M059J (cell line): ENCODE measurements at places on chromosomes 2 and 18.

GRCh38 chr18:74982946-74983635 lies 225.8 kb downstream of the PTGR3 start:
- no peak for DNase-seq

GRCh38 chr2:17879913-17880274 lies 1.4 kb downstream of the KCNS3 start:
- no peak for DNase-seq

DNA sequence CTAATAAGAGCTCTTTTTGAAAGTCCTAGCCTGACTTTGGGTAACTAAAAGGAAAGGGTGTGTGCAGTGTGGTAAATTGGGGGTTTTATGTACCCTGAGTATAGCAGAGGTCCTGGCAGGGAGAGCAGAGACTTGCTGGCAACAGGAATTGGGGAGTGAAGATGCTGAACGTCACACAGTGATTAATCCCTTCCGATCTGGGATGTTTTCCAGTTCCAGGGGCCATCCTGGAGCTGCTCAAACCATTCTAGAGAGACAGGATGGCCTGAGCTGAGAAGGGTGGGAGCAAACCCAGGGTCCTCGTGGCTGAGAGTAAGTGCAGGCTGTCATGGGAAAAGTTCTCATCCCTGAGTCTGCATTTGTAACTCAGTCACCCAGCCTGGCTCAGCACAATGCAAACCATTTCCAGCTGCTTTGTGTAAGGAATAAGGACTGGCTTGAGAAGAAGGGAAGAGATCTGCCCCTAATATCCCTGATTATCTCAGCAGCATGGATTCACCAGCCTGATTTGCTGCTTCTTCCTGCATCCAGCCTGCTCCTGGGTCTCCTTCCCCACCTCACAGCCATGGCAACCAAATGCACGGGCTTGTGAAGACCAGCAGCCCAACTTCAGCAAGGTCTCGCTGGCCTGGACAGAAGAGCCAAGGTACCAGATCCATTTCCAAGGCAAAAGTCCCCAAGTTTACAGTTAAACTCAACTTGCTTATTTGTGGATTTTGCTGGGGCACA lies 47.1 kb upstream of the CELF4 start:
- no peak for DNase-seq

- DNase-seq = no peak
These were observed 95.4 kb upstream of the ZNF532 start for GRCh38 chr18:58769321-58769720.

- peak; percentile 62 for DNase-seq
These were observed 283.4 kb downstream of the CLIP4 start for GRCh38 chr2:29398384-29399237.

GRCh38 chr2:150081775-150082481 lies 405.5 kb downstream of the RND3 start:
- DNase-seq = no peak

DNA sequence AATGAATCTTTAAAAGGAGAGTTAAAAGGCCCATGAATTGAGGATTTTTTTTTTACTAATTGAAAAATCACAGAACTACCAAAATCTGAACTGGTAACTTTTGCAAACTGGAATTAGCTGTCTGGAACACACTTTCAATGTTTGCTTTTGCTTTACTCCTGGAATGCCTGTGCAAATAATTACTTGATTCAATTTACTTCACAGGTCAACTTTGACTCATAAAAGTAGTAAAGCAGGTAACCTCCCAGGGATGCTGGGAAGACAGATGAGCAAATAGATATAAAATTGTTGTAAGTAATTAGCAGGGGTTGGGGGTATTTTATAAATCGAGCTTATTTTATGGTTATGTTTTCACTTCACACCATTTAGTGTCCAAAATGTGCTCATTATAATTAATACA lies 398.3 kb upstream of the HNRNPA3 start:
- no peak for DNase-seq

- peak; percentile 32 for DNase-seq
These were observed 105.6 kb upstream of the STK17B start for GRCh38 chr2:196277002-196277401.

DNA sequence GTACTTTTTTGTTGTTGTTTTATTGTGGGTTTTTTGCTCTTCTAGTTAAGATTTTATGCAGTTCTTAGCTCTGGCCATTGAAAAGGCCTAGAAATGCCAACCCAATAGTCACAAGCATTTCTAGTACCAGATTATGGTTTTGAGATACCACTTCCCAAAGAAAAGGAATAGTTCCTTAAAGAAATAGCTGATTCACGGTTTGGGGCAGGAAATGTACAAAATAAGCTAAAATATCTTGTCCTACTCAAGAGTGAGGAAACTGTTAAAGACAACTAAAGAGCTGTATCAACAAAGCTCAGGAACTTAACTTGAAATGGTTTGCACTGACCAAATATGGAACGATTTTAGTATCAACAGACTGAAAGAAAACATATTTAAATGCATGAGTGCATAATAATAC lies 35.4 kb downstream of the PGAP1 start:
- DNase-seq = no peak

GRCh38 chr18:6589923-6590322 lies 139.6 kb upstream of the ARHGAP28 start:
- DNase-seq = no peak

GRCh38 chr18:4293337-4293736 lies 161.8 kb downstream of the DLGAP1 start:
- no peak for DNase-seq

DNA sequence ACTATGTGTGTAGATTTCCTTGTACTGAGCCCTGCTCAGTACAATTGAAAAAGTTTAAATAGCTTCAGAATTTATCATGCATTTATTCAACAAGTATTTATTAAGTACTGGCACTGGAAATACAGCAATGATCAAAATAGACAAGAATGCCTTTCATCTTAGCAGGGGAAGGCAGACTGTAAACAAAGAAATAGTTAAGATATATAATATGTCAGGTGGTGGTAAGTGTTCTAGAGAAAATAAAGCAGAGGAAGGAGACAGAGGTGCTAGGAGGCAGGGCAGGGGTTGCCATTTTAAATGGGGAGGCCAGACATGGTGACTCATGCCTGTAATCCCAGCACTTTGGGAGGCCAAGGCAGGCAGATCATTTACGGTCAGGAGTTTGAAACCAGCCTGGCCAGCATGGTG lies 13.6 kb upstream of the LIPG start:
- DNase-seq = peak; percentile 90

- DNase-seq = no peak
These were observed 10.1 kb upstream of the SPAG16 start for GRCh38 chr2:213274143-213274542.

DNA sequence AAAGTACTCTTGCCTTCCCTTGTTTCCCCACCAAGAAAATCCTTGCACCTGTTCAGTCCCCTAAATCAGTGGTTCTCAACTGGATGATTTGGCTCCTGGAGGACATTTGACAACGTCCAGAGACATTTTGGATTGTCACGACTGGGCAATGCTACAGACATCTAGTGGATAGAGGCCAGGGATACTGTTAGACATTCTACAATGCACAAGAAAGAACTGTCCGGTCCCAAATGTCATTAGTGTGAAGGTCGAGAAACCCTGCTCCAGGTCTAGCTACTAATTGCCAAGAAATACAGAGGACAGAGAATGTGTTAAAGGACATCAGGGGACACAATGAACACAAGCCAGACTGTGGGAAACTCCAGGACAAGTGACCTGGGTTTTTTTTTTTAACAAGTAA lies 60.0 kb downstream of the LRP2 start:
- no peak for DNase-seq

DNA sequence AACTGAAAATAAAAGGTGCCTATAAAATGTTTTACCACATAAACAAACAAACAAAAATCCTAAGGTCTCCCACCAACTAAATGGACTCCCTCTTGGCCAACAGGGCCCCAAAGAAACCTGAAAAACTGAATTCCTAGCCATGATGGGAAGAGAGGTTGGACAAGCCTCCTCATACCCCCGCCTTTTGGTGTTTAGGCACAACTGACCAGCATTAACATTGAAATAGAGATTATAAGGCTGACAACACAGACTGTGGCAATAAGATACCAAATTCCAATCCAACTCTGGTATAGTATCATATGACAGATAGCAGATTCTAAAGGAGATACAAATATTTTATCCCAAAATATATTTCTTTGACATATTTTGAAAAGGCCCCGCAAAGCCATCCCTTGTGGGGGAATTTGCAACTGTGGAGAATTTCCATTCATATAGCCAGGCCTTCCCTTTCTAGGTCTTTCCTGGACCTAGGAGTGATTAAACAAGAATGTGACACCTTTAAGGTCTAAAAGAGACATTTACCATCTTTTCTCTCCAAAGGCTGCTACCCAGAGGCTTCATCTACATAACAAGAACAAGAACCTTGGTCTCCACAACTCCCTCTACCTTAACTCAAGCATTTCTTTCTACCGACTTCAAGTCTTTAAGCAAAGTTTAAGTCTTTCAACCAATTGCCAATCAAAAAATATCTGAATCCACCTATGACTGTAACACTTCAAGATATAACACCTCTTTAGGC lies 80.0 kb downstream of the CHN1 start:
- DNase-seq = no peak

- no peak for DNase-seq
These were observed 7.1 kb downstream of the CYP26B1 start for GRCh38 chr2:72140621-72140960.

GRCh38 chr2:161415034-161415986 lies 787 bp upstream of the TBR1 start:
- DNase-seq = no peak

GRCh38 chr2:76311728-76312127 lies 601.0 kb upstream of the GCFC2 start:
- DNase-seq = no peak

DNA sequence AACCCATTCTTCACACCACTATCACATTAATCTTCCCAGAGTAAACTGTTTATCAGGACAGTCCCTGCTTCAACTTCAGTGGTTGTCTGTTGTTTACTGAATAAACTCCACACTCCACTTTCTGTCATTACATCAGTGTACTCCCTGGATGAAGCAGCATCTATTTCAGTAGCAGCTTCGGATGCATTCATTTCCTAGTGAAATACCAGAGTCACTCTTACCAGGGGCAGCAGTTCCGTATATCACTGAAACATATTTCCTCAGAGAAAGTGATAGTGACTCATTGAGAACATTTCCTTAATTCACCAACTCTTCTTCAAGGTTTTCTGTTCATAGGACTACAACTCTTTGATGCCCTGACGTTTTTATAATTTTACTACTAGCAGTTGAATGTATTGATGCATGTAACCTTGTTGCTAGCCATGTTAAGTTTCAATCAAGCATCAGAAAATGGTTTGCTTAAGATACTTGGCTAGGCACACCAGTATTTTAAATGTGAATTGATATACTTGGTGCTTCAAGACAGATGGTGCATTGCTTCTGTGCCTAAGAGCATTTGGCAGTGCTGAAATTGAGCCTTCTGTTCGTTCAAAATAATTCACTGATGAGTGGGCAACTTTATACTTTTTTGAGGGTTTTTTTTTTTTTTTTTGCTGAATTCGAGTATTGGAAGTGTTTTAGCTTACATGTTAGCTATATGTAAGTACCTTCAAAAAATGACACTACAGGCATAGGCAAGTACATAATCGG lies 92.3 kb downstream of the UBE2E3 start:
- no peak for DNase-seq

DNA sequence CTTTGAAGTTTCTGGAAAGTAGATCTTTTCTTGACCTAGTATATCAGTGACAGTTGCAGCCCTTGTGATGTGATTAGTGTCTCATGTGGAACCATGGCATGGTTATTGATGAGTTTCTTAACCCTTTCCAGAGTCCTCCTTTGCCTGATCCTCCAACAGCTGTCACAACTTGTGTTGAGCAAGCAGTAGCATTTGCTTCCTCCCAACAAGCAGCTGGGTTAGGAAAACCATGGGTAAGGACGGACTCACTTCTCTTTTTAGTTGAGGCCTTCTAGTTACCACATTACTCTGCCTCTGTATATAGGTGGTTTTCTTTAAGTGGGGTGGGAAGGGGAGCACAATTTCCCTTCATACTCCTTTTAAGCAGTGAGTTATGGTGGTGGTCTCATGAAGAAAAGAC lies 96.3 kb downstream of the XRCC5 start:
- DNase-seq = no peak

GRCh38 chr2:37969731-37970130 lies 44.6 kb downstream of the RMDN2 start:
- no peak for DNase-seq

GRCh38 chr2:171584001-171584400 lies 61.7 kb downstream of the CYBRD1 start:
- no peak for DNase-seq
